HS-5 (cell line): ENCODE measurements at places on chromosomes 4 and X.

DNA sequence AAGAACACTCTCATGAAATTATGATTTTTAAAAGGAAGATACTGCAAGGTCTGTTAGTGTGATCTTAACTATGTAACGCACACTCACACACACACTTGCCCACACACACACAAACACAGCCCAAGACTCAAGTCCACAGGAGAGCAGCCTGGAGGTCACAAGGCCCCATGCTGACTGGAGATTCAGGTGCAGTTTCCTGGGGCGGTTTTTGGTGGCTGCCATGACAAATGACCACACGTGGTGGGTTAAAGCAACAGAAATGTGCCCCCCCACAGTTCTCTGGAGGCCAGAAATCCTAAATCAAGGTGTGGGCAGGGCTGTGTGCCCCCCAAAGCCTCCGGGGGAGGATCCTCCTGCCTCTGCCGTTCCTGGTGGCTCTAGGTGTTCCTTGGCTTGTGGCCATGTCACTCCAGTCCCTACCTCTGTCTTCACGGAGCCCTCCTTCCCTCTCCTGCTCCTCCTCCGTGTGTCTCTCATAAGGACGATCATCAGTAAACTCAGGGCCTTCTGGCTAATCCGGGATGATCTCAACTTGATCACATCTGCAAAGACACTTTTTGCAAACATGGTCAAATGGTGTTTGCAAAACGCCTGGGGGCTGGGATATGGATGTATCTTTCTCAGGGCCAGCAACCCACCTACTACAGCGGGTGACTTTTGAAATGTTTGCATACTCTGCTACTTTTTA, 9.7 kb upstream of the HTRA3 start:
- DNase-seq, result no peak

DNA sequence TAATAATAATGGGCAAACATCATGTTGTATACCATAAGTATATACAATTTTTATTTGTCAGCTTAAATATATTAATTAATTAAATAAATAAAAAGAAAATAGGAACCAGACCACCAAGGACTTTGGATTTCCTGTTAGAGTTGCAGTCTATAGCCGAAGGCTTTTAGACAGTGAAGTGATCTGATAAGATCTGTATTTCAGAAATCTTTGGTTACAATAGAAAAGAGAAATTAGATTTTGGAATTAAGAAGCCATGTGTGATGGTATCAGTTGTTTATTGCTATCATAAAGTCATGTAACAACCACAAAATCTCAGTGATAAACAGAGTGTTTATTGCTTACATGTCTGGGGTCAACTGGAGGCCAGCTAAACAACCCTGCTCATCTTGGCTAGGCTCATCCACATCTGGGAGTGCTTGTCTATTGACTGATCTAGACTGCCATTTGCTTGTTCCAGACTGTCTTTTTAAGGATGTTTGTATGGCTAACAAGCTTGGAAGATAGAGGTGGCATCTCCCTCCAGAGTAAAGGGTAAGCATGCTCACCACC, 142.1 kb upstream of the USP9X start:
- DNase-seq, result no peak

DNA sequence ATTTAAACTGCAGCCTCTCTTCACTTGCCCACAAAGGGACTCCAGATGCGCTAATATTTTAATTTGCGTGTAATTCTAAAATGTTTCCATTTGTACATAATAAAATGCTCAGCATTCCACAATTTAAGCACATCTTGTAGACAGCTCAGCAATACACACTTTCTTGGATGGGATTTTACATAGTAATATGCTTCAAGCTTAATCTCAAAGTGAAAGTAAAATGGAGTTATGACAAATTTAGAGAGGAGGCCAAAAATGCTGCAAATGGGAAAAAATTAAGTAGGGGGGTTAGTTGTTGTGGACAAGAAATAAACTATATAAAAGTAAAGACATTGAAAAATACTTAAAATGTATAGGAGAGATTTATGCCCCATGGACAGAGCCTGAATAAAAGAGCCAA, 149.1 kb downstream of the FBXO8 start:
- DNase-seq, result no peak

DNA sequence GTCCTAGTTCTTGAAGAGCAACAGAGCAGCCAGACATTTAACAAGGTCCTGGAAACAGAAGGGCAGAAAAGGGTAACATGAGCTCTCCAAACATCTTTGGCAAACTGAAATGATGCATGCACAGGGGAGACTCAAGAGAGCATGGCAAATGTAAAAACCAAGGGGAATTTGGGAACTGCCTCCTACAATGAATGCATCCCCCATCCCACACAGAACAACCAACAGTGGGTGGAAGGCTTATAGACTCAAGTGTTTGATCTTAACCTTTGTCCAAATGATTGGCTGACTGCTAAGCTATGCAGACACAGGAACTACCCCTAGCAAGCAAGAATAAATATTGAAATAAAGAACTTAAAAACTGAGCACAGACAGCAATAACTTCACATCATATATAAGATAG, 74.4 kb downstream of the CENPC start:
- no peak for DNase-seq

DNA sequence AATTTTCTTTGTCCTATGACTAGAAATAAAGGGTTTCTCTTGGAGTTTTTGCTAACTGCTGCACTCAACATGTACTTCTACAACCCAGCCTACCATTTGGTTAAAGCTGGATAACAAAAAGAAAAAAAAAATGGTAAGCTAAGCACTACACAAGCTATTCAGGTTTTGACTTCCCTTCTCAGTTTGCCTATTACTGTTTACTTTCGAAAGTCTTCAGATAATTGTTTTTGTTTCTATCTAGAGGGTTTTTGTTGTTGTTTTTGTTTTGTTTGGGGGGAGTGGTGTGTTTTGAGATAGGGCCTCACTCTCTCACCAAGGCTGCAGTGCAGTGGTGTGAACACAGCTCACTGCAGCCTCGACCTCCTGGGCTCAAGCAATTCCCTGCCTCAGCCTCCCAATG, 46.6 kb downstream of the CLOCK start:
- DNase-seq, result no peak

DNA sequence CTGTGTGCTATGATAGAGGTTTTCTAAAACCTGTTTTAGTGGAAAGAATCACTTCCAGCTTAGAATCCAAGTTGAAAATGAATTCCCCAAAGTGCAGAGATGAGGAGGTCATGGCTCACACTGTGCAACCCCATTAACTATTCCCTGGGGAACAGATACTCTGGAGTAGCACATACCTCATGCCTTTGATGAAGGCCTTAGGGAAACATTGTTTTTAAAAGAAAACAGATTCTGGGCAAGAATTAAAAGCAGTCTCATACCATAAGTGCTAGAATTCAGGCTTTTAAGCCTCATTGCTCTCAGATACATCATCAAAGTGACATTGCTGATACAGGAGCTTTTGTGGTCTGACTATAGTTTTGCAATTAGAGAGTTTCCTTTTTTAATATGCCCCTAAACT, 115.1 kb downstream of the NDST4 start:
- DNase-seq, result no peak

- no peak for DNase-seq
Measured at GRCh38 chr4:99827454-99827853, 10.8 kb downstream of the DAPP1 start.

GRCh38 chr4:82630079-82630478, 68.3 kb upstream of the TMEM150C start:
- DNase-seq, result no peak

DNA sequence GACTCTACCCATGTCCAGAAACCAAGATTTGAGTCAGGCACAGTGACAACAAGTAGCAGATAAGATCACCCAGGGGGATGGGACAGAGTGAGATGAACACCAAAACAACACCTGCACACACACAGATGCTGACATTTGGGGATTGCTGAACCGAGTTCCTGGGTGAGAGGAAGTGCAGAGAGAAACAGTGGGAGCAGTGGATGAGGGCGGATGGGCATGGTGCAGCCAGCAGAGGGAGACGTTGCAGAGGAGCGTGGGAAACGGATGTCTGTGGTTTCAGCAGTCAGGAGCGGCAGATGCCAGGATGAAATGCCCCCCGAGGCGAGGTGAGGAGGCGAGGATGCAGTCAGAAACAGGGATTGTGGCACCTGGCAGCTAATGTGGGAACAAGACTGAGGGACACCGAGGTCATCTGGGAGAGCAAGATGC, 78.6 kb upstream of the STS start:
- no peak for DNase-seq

- peak; percentile 55 for DNase-seq
Measured at GRCh38 chrX:129875669-129876068, 30.3 kb upstream of the UTP14A start.

DNA sequence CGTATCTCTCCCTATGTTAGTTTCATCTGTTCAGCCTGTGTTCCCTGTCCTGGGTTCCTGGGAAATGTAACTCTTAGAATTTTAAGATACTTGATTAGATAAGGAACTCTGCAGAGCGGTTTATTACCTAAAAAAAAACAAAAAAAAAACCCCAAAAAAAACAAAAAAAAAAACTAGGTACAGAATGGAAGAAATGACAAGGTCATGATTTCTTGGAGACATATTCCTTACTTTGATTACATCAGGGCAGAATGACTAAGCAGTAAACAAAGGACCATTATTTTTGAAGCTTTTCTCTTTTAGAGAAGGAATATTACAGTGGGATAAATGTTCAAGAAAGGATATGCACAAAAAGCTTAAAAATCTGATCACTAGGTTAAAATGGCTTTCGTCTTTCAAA, 171.8 kb downstream of the ARAP2 start:
- DNase-seq, result no peak

DNA sequence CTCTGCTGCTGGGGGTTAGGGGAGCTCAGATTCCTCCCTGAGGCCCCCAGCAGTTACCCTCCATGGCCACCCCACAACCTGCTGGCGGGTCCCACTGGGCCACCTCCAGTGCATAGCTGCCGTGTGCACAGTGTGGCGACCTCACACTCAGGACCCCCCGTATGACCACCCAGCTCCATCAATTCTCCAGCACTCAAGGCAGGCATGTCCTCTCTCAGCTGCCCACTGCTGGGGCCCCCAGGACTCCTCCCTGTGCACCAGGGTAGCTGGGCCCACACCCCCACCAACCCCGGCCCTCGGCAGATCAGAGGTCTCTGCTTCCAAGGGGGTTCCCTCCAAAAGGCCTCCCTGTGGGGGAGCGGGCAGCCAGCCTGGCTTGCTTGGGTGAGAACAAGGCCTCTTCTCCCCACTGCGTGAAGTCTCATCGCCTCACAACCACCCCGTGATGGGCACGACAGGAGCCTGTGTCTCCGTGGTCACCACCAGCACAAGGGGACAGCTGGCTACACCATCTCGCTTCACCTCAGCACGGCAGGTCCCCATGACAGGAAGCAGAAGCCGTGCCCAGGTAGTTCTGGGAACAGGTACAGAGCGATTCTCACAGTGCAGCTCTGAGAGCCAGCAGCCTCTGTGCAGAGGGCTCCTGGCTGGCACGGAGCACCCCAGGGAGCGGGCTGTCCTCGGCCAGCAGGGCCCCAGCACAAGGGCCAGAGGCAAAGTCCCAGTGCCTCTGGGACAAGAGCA, 4.6 kb upstream of the HAUS3 start:
- DNase-seq, result no peak

- no peak for DNase-seq
Measured at GRCh38 chr4:10816571-10816970, 132.0 kb upstream of the CLNK start.

DNA sequence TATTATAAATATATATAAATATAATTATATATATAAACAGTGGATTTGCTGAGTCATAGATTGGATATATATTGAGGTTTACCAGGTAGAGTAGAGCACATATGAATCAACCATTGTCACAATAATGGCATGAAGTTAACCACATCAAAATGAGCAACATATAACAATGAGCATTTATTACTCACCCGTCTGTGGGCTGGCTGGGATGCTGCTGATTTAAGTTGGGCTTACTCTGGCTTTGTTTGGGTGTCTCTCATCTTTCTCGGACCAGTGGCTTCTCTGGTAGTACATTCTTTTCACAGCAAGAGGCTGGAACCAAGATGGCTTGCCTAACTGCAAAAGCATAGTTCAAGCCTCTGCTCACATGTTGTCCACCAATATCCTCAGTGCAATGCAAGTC, 111.7 kb upstream of the TAPT1 start:
- peak; percentile 10 for DNase-seq

DNA sequence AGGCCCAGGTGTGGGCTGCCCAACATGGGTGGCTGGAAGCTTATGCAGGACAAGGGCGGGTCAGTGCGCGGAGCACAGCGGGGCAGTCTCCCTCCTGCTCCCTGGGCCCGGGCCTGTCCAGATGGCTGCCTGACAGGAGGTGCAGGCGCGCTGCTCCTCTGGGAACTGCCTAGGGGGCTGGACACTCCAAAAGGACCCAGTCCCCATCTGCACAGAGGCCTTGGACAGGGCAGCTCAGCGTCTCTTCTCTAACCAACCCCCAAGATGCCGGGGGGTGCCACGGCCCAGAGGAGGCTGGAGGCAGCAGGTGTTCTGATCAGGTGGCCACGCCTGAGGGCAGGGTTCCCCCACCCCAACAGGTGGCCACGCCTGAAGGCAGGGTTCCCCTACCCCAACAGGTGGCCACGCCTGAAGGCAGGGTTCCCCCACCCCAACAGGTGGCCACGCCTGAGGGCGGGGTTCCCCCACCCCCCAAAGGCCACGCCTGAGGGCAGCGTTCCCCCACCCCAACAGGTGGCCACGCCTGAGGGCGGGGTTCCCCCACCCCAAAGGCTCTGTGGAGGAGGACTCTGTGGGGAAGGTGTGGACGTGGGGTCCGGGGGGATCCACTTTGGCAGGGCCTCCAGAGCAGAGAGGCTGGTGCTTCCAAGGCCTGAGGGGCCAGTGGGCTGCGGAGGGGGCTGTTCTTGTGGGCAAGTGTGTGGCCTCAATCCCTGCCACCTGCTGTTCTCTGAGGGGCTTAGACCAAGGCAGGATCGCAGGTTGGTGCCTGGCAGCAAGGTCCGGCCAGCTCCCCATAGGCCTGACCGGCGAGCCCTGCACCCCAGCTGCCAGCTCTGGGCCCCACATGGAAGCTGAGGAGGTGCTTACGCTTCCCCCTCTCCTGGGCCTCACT, 36.1 kb downstream of the CPLX1 start:
- no peak for DNase-seq

DNA sequence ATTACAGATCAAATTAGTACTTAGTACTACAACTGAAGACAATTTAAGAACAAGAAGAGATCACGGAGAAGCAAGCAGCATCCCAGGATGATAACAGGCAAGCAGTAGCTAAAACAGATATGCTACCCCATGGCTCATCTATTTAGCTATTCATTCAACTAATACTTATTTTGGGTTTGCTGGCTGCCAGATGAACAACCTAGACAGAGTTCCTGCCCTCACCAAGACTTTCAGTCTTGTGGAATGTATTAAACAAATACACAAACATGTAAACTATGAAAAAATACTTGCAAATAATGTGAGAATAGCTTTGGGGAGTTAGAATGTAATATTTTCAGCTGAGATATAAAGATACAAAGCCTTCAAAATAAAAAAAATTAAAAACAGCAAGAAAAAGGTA, 2.4 kb upstream of the CORIN start:
- DNase-seq, result no peak

- no peak for DNase-seq
Measured at GRCh38 chrX:39309721-39310152, 508.5 kb downstream of the MID1IP1 start.

DNA sequence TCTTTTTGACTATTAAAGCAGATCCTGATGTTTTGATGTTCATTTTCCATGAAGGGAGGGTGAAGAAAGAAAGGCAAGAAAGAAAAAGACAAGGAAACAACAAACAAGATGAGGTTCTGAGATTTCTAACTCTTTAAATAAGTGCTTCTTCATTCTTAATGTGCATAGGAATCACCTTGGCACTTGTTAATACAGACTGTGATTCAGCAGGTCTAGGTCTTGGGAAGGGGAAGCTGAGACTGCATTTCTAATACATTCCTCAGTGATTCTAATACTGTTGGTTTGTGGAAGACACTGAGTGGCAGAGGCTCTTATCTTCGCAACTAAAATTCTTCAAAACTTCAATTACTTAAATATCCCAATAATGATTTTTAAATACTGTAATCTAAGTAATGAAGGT, 95.2 kb upstream of the NAP1L5 start:
- no peak for DNase-seq

- DNase-seq, result no peak
Measured at GRCh38 chr4:121096629-121097028, 24.3 kb upstream of the NDNF start.
